Activated naive CD4-positive, alpha-beta T cell treated with anti-CD3 and anti-CD28 coated beads for 36 hours (primary cell): ENCODE measurements at places on chromosomes 3 and 15. TPM values are rescaled to one million over a fixed set of nuclear protein-coding genes. Genes with fewer than 3 reads are reported as not detected.

- H3K4me3 ChIP-seq, result no peak overlapping the region
- no peak for DNase-seq
- no peaks in the 10 kb centered on the region for H3K27me3 ChIP-seq
- H3K4me1 ChIP-seq, result no peaks in the 10 kb centered on the region
- H3K36me3 ChIP-seq, result no peaks in the 10 kb centered on the region
Measured at GRCh38 chr3:86743233-86743632, 247.7 kb downstream of the VGLL3 start.

- H3K4me3 ChIP-seq, result no peak overlapping the region
- no peak overlapping the region for H3K27ac ChIP-seq
- H3K36me3 ChIP-seq, result no peaks in the 10 kb centered on the region
- no peaks in the 10 kb centered on the region for H3K4me1 ChIP-seq
Measured at GRCh38 chr3:18964640-18965039, 183.7 kb upstream of the KCNH8 start.

DNA sequence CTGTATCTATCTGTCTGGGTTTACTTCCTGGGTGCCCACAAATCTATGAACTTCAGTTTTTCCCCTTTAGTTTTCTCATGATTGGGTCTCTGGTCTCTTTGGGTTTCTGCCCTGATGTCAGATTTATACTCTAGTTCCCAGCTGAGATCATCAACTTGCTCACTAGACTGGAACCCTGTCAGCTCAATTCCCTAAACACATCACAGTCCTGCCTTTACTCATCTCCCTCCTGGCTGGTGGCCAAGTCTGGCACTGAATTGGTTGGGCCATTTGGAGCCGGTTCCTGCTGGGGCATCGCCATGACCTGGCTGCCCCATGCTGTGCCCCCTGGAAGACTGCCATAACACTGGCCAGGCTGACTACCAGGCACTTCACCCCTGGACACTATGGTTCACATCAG lies 345.3 kb downstream of the CHST2 start:
- no peak for DNase-seq
- no peaks in the 10 kb centered on the region for H3K4me1 ChIP-seq
- H3K36me3 ChIP-seq, result peaks cover 5% of the 10 kb centered on the region
- no peak overlapping the region for H3K4me3 ChIP-seq
- no peak overlapping the region for H3K27ac ChIP-seq

DNA sequence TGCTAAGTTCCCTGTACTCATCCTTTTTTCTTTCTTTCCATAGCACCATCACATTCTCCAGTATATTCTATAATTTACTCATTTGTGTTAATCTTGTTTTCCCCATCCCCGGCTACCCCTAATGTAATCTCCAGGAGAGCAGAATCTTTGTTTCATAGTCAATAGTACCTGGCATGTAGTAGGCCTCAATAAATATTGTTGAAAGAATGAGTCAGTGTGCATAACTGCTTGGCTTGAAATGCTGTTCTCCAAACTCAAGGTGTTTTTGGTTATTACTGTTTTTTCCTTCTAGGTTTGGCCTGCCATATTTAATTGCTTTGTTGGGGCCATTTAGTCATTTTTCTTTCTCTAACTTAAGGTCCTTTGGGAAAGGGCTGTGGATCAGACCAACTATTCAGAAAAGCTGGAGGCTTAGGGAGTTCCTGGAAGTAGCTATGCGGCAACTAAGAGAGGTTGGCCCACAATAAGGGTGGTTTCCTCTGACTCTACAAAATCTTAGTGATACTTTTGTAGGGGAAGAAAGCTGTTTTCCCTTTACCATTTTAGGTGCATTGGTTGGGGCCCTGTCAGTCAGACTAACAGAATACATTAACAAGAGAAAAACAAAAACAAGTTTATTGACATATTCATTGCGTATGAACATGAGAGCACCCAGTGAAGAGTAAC lies 28.4 kb downstream of the KAT2B start:
- DNase-seq, result no peak
- H3K27ac ChIP-seq, result peak overlapping the region; percentile 10
- peaks cover 7% of the 10 kb centered on the region for H3K36me3 ChIP-seq
- no peak overlapping the region for H3K4me3 ChIP-seq
- peaks cover 26% of the 10 kb centered on the region for H3K4me1 ChIP-seq

GRCh38 chr3:106452096-106452495 lies 583.3 kb upstream of the CBLB start:
- H3K27ac ChIP-seq, result no peak overlapping the region
- peaks cover 5% of the 10 kb centered on the region for H3K4me1 ChIP-seq
- peaks cover 9% of the 10 kb centered on the region for H3K36me3 ChIP-seq
- H3K27me3 ChIP-seq, result no peaks in the 10 kb centered on the region
- no peak for DNase-seq
- no peak overlapping the region for H3K4me3 ChIP-seq

DNA sequence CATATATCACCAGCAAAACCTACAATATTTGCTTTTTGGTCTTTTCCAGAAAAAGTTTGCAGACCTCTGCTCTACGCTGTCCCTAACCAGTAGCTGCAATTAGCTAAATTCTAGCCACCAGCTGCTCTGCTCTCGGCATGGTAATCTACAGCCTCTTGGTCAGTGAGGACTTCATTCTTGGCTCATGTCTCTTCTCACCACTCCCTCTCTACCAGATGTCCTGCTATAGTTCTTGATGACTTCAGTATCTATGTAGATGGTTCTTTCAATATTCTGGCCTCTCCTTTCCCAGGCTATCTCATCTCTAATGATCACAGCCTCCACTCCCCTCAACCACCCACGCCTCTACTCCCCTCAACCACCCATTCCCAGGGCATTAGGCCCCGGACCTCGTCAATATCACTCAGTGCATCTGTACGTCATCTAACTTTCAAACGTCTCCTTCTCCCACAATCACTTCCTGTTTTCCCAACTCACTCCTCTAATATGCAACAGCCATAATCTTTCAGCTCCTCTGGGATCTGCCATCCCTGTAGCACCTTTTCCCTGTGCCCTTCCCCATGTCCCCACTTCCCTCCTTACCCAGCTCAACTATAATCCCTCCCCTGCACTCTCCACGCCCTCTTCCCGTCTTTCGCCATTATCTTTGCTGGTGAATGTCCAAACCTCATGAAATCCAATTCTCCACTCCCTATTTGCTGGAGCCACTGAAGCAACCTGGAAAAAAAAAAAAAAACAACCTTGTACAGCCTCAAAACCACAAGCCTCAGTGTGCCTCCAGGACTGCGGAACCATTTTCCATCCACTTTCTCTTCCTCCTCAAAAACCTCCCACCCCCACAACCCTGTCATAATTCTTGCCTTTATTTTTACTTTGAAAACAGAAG lies 429.4 kb upstream of the PROK2 start:
- H3K4me3 ChIP-seq, result no peak overlapping the region
- H3K4me1 ChIP-seq, result peaks cover 4% of the 10 kb centered on the region
- no peak overlapping the region for H3K27ac ChIP-seq

- no peaks in the 10 kb centered on the region for H3K4me1 ChIP-seq
- no peaks in the 10 kb centered on the region for H3K27me3 ChIP-seq
- no peaks in the 10 kb centered on the region for H3K36me3 ChIP-seq
- H3K4me3 ChIP-seq, result no peak overlapping the region
- no peak for DNase-seq
Measured at GRCh38 chr3:74518610-74519009, 95.8 kb downstream of the CNTN3 start.

- no peak for DNase-seq
- H3K4me3 ChIP-seq, result no peak overlapping the region
- H3K4me1 ChIP-seq, result no peaks in the 10 kb centered on the region
- H3K27me3 ChIP-seq, result no peaks in the 10 kb centered on the region
- no peaks in the 10 kb centered on the region for H3K36me3 ChIP-seq
Measured at GRCh38 chr3:98812851-98813374, 49.8 kb downstream of the ST3GAL6 start.

- no peaks in the 10 kb centered on the region for H3K27me3 ChIP-seq
- H3K4me1 ChIP-seq, result peaks cover 2% of the 10 kb centered on the region
- H3K27ac ChIP-seq, result no peak overlapping the region
- no peak overlapping the region for H3K4me3 ChIP-seq
- no peak for DNase-seq
Measured at GRCh38 chr3:7798276-7798675, 703.3 kb upstream of the LMCD1 start.

DNA sequence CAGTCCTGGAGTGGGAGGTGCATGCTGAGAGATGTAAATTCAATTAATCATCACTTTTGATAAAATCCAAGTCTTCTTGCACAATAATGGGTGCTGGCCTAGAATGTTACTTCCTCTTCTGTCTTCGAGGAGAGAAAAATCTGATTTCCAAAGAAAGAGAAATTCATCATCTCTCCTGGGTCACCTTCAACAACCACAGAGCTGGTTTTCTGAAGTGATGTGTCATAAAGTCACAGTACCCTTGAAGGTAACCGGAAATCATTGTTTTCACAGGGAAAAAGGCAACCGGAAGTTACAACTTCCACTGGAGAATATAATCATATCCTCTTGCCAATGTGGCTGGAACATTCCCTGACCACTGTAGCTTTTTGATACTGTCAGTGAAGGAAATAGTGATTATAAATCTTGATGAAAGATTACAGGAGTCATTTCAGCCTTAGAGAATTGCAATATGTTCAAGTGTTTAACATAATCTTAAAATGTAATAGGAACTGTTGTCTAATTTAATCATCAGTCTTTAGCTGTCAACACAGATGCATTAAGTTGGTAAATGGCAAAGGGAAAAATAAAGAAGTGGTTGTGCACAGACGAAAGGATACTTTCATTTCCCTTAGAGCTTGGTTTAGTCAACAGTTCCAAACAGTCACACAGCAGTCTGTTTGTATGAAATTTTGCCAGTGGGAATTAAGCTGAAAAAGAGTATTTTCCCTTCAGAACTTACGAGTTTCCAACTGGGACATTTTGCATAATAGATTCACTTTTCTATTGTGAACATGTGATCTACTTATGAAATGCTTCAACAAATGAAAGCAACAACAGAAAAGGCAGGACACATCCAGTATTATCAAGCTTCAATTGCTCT lies 106.5 kb upstream of the SLC4A7 start:
- H3K27ac ChIP-seq, result peak overlapping the region; percentile 5
- peaks cover 24% of the 10 kb centered on the region for H3K4me1 ChIP-seq
- H3K36me3 ChIP-seq, result no peaks in the 10 kb centered on the region
- H3K4me3 ChIP-seq, result no peak overlapping the region
- H3K27me3 ChIP-seq, result no peaks in the 10 kb centered on the region

DNA sequence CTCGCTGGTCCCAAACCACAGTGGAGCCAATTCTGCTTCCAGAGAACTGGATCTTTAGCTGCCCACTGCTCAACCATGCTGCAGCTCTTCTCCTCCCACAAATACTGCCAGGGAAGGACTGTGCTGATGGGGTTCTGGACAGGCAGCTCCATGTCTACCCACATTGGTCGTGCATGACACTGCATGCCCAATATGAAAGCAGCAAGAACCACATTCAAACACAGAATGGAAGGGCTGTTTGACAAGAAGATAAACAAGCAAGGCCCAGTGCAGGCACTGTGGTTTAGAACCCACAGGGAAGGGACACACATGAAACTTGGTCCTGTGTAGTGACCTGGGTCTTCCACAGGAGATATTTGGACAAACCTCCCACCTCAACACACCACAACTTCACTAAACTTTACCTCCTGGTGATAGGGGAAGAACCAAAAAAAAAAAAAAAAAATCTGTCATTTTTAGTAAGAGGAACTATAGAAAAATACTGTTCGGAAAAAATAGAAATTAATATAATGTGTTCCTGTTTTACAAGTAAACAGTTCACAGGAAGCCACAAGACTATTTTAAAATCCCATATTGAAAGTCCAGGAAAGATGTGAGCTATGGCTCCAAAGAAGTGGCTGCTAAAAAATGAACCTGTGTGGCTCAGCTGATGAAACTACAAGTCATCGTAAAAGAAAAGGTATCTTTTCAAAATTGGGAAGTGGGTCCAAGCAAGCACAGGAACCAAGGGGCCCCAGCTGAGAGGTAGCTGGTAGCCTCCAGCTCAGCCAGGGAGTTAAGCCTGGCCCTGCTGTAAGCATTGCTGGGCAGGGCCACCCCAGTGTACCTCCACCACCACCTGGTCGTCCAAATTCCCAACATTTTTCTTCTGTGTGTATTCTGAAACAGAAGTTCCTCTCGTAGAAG lies 77.7 kb upstream of the ACAN start:
- no peak overlapping the region for H3K27ac ChIP-seq
- peaks cover 6% of the 10 kb centered on the region for H3K27me3 ChIP-seq
- no peaks in the 10 kb centered on the region for H3K36me3 ChIP-seq

DNA sequence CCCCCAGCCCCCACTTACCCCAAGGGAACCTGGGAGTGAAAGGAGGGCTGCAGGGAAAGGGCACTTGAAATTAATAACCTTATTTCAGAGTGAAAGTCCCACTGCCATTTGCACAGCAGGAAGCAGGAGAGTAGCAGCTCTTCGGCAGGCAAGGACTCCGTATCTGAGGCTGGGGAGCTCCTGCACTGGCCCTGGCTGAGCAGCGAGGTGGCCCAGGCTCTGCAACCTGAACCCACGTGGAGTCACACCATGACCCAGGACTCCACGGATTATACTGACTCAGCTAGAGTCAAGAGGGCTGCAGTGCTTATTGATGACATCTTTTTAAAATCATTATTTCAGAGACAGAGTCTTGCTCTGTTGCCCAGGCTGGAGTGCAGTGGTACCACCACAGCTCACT lies 214.5 kb downstream of the XXYLT1 start:
- no peak overlapping the region for H3K4me3 ChIP-seq
- no peaks in the 10 kb centered on the region for H3K4me1 ChIP-seq

GRCh38 chr3:195151866-195152541 lies 119.0 kb downstream of the XXYLT1 start:
- H3K4me1 ChIP-seq, result peaks cover 24% of the 10 kb centered on the region
- H3K27me3 ChIP-seq, result peaks cover 6% of the 10 kb centered on the region
- no peak for DNase-seq
- H3K27ac ChIP-seq, result no peak overlapping the region

DNA sequence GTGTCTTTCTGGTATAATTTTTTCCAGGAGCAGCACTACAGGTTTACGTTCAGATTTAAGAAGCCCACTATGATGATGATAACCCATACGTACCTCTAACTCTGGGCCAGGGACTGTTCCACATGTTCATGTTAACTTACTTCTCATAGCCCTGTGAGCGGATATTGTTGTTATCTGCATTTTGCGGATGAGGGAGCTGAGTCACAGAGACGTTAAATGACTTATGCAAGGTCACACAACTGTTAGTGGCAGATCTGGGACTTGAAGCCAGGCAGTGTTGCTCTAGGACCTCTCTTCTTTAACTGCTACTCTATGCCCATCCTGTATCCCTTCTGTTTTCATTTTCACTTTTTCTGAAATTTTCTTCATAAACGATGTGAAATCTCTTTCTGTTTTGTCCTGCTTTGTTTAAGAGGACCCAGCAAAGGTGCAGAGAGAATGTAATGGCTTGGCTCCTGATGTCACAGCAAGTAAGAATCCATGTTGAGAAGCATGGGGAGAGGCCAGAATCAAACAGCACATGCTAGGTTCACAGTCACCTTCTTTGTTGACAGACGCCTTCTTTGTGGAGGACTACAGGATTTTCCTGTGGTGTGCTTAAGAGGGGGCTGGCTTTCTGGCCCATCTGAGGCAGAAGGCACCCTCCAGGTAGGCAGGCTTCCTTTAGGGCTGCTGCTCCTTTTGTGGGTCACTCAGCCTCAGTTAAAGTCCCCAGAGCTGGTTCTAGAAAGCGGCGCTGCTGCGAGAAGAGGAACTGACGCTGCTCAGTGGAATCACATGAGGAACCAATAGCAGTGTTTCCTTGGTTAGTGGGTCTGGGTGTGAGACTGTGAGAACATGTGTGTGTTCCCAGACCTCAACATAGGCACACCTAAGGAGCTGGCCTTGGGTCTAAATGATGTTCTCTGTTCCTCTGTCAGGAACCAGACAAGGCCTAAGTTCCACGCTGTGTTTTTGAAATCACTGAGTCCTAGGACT lies 121.6 kb downstream of the TMEM108 start:
- H3K27ac ChIP-seq, result no peak overlapping the region
- H3K27me3 ChIP-seq, result peaks cover 12% of the 10 kb centered on the region
- no peaks in the 10 kb centered on the region for H3K36me3 ChIP-seq
- no peak overlapping the region for H3K4me3 ChIP-seq
- no peak for DNase-seq

LDHAL6B gene
- not detected for total RNA-seq

GPR176 gene
- 0.24 TPM for total RNA-seq

ACKR2 gene
- 0.42 TPM for total RNA-seq
